Occipital lobe (tissue), 3 donors: ENCODE measurements at places on chromosomes 1 and 21.

- DNase-seq, result no peak
Measured at GRCh38 chr1:210726621-210727020, 397.9 kb downstream of the HHAT start.

DNA sequence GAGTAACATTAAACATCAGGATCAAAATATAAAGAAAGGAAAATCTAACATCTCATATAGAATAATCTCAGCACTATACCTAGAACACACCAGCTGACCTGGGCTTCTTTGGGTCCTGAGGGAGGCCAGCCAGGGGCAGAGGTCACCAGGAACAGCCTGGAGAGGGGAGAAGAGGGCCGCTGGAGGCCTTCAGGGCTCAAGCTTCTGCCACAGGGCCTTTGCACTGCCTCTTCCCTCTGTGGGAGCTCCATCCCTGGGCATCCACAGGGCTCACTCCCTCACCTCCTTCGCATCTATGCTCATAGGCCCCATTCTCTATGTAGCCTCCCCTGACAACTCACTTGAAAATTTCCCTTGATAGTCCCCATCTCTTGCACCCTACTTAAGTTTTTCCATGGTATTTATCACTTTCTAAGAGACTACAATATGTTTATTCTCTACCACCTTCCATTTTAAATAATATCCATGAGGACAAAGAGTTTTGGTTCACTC, 73.9 kb downstream of the HIVEP3 start:
- no peak for DNase-seq

DNA sequence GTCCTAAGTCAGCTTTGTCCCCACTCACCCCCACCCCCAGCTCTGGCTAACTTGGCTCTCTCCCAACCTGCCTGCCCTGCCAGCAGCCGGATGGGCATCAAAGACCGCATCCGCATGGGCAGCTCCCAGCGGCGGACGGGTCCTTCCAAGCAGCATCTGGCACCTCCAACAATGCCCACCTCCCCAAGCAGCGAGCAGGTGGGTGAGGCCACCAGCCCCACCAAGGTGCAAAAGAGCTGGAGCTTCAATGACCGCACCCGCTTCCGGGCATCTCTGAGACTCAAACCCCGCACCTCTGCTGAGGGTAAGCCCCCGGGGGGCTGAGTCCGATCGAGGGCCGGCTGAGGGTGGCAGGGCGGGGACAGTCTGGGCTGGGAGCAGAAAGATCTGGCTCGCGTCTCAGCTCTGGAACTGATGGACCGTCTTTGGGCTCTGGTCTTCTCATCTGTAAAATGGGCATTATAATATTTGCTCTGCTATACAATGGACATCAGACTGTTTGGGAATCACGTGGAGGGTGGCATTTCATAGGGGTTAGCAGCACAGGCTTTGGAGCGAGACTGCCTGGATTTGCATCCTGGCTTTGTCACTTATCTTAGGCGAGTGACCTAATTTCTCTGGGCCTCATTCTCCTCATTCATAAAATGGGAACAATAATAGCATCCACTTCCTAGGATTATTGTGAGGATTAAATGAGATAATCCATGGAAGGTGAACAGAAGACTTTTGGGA, 31.0 kb downstream of the CITED4 start:
- no peak for DNase-seq

DNA sequence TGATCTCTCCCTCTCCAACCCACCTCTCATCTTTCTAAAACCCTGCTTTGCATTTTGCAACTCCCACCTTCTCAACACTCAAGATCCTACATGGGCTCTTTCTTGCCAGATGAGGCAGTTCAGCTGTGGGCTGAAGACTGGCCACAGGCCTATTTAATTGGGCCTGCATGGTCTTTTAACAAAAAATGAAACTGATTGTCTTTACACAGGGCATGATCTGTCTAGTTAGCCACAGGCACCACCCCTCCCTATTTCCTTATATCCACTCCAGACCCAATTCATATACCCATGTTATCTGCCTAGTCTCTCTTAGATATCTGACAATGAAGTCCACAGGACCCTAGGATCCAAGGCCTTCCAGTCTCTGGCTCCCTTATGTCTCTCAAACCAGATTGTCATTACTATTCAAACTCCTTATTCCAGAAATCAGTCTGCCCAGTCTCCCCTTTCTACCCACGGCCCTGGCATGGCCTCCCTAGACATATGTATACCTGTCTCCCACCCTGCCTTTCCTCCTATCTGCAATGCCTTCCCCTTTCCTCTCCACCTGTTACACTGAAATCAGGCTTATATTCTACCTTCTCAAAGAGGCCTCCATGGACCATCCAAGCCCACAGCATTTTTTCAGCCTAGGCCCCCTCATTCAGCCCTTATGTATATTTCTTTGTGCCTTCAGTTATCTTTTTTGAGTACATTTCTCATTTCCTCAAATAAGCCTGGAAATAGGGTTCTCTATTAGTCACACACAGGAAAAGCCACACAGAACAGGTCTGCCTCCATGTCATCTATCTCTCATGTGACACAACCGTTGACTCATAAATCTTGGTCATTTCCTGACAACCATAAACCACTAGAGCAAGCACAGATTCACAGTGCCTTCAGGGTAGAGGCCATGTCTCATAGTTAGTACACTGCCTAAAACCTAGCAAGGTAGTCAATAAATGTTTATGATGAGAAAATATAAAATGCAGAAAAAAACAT, 39.0 kb downstream of the LPAR3 start:
- DNase-seq, result no peak

GRCh38 chr21:17688912-17689874, 76.5 kb upstream of the BTG3 start:
- DNase-seq, result no peak

DNA sequence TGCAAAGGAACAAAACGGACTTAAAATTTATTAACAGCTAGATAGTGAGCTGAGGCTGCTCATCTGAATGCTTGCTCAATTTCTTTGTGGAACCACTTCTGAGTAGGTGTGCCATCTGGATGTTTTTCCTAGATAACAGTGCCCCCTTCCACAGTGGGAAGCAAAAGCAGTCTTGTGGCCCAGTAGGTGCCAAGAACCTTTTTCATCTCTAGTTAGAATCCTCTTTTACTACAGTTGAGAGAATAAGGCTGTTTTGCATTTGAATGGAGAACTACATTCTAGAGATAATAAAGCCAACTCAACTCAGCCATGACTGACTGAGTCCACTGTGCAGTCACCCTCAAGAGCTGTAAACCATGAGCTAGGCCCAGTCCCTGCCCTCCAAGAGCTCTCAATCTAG, 13.3 kb downstream of the F3 start:
- DNase-seq, result no peak

GRCh38 chr1:233293556-233294446, 1.7 kb downstream of the PCNX2 start:
- no peak for DNase-seq

DNA sequence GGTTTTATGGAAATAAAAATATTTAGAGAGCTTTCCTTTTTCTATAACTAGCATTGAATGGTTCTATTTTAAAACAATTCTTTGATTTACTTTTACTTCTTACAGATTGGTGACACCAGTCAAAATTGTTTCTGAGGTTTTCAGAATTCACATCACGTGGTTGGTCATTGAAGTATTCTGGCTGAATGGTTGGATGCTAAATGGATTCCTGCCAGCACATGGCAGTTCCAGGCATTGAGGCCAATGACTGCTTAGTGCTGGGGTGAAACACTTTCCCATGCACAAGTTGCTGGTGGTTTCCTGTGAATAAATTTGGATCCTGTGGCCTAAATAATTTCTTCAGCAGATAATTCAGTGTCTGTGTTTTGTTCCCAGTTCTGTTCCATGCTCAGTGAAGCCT, 20.6 kb downstream of the NCAM2 start:
- peak; percentile 15 for DNase-seq

- no peak for DNase-seq
Measured at GRCh38 chr1:59356627-59357026, 59.7 kb downstream of the FGGY start.

DNA sequence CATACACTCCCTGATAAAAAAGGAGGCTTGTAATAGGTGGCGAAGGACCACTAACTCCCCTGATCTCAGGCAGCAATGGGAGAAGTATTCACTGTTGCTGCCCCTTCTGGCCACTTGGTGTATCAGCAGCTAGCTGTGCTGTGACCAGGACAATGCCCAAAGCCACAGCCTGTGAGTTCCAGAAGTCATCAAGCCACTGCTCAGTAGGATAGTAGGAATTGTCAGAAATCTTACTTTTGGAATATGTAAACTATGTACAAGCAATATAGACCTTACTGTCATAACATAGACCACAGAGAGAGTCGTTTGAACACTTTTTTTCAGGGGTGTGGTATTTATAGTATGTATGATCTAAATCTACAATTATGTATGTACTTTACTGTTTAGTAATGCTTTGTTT, 248.3 kb upstream of the CAMK1G start:
- DNase-seq, result no peak

DNA sequence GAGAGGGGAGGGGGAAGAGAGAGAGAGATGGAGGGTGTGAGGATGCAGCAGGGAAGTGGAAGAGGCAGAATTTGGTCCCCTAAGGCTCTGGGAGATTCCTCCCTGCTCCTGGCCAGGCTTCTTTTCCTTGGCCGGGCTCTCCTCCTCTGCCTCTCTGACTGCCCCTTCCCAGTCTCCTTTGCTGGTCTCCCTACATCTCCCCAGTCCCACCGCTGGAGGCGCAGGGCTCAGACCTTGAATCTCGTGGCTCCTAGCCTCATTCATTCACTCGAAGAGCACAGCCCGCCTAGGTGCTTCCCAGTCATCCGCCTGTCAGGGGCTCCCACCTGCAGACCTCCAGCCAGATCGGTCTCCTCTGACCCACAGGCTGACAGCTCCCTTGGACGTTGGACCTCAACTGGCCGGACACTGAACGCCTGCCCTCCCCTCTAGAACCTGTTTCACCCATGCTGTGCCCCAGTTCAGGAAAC, 76.5 kb downstream of the VWA5B1 start:
- DNase-seq, result no peak

DNA sequence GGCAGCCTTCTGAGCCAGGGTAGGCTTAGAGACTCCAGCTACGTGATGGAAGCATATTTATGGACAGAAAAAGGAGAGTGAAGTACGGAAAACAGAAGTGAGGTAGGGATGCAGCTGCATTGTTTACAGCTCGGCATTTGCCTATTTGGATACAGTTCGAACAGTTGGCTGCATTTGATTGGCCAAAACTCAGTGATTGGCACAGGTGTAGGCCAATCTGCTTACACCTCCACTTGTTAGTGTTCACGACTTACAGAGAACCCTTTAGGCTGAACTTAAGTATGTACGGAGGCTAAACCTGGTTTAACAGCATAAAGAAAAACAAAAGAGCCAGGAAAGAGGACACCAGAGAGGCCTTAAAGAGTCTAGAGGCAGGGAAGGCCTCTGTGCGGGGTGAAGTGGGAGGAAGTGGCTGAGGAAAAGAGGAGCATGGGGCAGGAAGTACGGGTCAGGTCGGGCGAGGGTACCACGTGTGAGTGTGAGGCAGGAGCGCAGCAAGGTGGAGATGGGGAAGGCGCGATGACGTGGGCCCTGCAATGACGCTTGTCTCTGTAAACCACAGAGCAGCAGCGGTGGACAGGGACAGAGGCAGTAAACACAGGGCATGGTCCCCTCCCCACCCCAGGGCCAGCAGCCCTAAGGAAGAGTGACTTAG, 32.0 kb downstream of the RSPH1 start:
- no peak for DNase-seq

DNA sequence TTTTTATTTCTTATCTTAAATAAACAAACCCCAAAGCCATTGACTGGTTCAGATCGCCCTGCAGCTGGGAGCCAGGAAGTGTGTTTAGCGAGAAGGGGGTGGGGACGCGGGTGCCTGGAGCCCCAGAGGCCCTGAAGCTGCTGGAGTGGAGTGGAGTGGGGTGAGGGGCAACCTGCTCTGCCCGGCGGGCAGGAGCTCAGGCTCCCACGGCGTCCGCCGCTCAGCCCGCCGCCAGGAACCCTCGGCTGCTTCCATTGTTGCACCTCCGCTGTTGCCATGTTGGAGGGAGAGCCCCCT, 673 bp downstream of the PIK3C2B start:
- peak; percentile 67 for DNase-seq

- peak; percentile 33 for DNase-seq
Measured at GRCh38 chr1:25952841-25953401, 44.9 kb downstream of the PAFAH2 start.

GRCh38 chr1:165481820-165482532, 37.0 kb upstream of the RXRG start:
- DNase-seq, result no peak

- DNase-seq, result no peak
Measured at GRCh38 chr1:29569971-29570634, 333.8 kb downstream of the PTPRU start.

- DNase-seq, result no peak
Measured at GRCh38 chr21:31111093-31111492, 72.8 kb upstream of the KRTAP19-8 start.

DNA sequence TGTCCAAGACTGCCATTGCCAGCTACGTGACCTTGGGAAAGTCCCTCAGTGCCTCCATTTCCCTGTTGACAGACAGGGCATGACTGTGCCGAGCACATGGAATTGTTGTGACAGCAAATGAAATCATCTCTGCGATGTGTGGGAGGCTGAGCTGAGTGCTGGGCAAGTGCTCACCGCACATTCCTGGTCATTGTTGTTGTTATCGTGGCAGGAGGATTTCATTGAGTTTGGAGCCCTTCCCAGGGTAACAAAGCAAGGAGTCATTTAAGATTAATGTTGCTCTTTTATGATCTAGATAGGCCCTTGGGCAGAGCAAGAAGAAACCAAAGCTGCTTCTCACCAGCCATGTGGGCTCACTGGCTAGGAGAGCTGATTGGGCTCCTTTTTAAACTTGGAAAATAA, 39.6 kb upstream of the ITPKB start:
- no peak for DNase-seq

DNA sequence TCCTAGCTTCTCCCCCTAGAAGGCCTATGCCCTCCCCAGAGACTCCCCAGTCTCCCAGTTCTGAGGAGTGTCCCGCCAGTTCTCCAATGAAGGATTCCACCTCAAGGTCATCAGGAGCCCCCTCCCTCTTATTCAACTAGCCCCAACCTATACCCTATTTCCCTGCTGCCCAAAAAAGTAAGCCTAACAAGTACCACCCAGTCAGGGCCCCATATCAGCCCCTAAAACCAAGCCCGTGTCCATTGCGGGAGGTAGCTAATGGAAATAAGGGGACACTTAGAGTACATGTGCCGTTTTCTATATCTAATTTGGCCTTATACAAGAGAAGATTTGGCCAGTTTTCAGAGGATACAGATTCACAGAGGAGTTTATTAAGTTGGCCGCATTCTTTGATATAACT, 416.2 kb downstream of the MATN1 start:
- no peak for DNase-seq

- DNase-seq, result no peak
Measured at GRCh38 chr1:83741348-83741747, 257.6 kb downstream of the TTLL7 start.

DNA sequence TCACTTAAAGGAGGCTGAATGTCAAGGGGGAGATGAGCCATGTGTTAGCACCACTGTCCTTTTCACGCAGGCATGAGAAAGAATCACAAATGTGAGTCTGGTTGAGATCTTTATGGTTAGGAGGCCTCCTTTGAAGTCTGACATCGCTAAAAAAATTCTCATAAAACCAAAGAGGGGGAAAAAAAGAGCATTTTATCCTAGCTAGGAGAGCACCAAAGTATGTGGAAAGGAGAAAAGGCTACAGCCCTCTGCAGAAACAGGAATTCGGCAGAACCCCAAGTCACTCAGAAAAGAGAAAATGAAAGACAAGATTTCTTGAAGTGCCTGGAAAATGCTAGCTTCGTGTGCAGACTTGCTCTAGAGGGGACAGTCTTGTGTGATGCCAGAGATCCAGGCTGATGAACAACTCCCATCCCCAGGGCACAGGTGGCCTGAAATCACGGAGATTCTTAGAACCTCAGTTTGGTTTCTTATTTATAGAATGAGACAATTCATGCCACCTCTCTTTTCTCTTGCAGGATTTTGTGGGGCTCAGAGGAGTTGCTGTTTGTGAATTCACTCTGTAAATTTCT, 61.5 kb downstream of the RUNX1 start:
- DNase-seq, result no peak
